Pancreas (tissue), 10 donors: ENCODE measurements at places on chromosomes 6 and 20. TPM values are rescaled to one million over a fixed set of nuclear protein-coding genes. Genes with fewer than 3 reads are reported as not detected.

The MLIP gene
- 0.66 TPM for total RNA-seq

The SLC17A2 gene
- total RNA-seq = 0.20 TPM

The SEC63 gene
- 115 TPM for total RNA-seq

The ARMH2 gene
- not detected for total RNA-seq

The MATN4 gene
- 3.5 TPM for total RNA-seq

The SPATS1 gene
- total RNA-seq = not detected

The ACSS1 gene
- 31.3 TPM for total RNA-seq

The OR2H1 gene
- total RNA-seq = not detected

The PDE7B gene
- total RNA-seq = 0.41 TPM

The SIRPG gene
- total RNA-seq = 0.28 TPM

The TBXT gene
- not detected for total RNA-seq

The KCNK5 gene
- total RNA-seq = 18.2 TPM

The ADGRF5 gene
- total RNA-seq = 2.2 TPM

The HS3ST5 gene
- total RNA-seq = 0.12 TPM

The C6orf132 gene
- total RNA-seq = 14.2 TPM

The ERGIC3 gene
- 142 TPM for total RNA-seq
